Stimulated activated CD8-positive, alpha-beta memory T cell treated with anti-CD3 and anti-CD28 coated beads, Interleukin-12 subunit alpha, Interleukin-12 subunit beta, amount 100 ng/mL, for 1 hour (primary cell): ENCODE measurements at places on chromosomes 12 and 14.

- DNase-seq: no peak
These were observed 240.4 kb upstream of the FAR2 start for GRCh38 chr12:28908646-28909045.

DNA sequence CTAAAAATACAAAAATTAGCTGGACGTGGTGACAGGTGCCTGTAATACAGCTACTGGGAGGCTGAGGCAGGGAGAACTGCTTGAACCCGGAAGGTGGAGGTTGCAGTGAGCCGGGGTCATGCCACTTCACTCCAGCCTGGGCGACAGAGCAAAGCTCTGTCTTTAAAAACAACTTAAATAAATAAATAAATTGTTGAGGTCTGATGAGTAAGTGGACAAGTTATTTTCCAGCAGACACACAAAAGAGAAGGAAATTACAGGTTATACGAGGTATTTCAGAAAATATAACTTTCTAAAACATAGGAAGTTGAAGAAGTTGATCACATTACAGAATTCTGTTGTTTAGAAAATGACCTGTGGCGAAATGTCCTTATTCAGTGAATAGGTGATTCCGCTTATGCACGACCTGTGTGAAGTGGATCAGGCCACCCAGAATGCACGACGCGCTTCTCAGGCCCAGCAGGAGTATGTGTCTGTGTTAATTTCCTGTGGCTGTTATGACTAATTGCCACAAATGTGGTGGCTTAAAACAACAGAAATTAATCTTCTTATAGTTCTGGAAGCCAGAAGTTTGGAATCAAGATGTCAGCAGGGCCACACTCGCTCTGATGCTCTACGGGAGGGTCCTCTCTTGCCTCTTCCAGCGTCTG lies 38.1 kb downstream of the P2RX7 start:
- no peak for DNase-seq

DNA sequence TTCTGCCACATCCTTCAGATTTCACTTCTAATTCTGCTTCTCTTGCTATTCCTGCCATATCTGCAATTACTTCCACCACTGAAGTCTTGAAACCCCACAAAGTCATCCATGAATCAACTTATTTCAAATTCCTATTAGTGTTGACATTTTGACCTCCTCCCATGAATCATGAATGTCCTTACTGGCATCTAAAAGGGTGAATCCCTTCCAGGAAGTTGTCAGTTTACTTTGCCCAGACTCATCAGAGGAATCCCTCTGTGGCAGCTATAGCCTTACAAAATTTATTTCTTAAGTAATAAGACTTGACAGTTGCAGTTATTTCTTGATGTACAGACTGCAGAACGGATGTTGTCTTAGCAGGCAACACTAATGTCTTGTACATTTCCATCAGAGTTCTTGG lies 162.9 kb downstream of the PCNX1 start:
- no peak for DNase-seq

GRCh38 chr12:114888448-114888847 lies 204.5 kb upstream of the TBX3 start:
- no peak for DNase-seq

- no peak for DNase-seq
These were observed 66.5 kb downstream of the SLC25A47 start for GRCh38 chr14:100389497-100390104.

- DNase-seq: no peak
These were observed 1510.3 kb upstream of the SEL1L start for GRCh38 chr14:83044001-83044400.

- DNase-seq: no peak
These were observed 207.5 kb downstream of the ETV6 start for GRCh38 chr12:11856971-11857370.

DNA sequence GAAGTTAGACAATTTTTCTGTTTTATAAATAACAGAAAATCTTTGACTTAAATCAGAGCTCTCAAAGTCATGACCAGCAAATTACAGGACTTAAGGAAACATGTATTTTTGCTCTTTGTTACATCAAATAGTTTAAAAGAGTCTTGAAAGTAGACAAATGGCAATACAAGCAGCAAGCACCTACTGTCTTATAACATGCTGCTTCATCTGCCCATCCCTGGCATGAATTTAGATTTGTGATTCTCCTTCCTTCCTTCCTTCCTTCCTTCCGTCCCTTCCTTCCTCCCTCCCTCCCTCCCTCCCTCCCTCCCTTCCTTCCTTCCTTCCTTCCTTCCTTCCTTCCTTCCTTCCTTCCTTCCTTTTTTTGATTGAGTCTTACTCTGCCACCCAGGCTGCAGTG lies 715.6 kb upstream of the FLRT2 start:
- no peak for DNase-seq

- DNase-seq: no peak
These were observed 2.0 kb upstream of the PCK2 start for GRCh38 chr14:24092110-24092504.

DNA sequence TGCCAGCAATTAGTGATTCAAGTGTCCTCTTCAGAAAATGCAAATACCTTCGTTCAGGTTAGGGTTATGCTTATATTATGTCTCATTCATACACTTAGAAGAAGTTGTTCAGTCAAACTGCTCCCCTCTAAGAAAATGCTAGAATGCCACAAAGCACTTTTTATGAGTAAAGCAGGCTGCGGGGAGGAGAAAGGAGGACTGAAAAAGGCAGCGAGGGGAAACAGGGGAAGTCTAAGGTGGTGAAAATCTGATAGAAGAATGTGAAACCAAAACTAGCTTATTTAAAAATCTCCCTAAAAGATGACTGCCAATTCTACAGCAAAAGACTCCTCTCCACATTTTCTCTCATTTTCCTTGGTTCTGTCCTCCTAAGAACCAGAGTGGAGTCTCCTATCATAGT lies 70.1 kb downstream of the PRKD1 start:
- DNase-seq: no peak

DNA sequence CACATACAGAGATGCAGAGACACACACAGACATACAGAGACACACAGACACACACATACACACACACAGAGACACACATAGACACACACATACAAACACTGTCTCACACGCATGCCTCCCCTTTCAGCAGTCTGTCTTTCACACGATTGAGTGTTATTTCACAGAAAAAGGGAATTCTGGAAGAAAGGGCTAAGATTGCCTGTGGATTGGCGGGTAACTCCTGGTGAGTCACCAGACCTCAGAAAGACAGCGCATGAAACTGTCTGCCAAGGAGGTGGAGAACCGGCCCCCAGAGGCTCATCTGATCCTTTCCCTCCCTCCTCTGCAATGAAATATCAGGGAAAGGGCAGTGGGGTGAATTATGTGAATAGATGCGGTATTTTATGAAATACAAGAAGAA lies 127.2 kb upstream of the GSC start:
- no peak for DNase-seq

- DNase-seq: no peak
These were observed 40.6 kb downstream of the CHGA start for GRCh38 chr14:92963301-92964123.

- no peak for DNase-seq
These were observed 236.2 kb upstream of the FLRT2 start for GRCh38 chr14:85293612-85294234.

- DNase-seq: no peak
These were observed 33.5 kb upstream of the KCNA5 start for GRCh38 chr12:5010151-5010550.

DNA sequence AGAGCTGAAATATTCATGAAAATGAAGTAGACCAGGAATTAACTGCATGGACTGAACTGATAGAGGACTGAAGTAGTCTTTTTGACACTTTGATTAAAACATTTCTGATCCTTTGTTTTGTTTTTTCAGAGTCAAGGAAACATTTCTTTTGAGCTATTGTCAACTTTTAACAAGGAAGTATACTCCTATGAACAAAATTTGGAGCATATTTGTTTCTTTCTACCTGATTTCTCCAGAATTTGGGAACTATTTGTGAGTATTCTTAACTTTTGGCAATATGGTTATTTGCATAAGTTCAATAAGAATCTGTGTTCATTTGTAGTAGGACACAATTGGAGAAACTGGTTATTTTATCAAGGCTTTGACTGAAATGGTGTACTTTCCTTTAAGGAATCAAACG lies 71.3 kb upstream of the HECTD1 start:
- no peak for DNase-seq

GRCh38 chr14:57933349-57933748 lies 67.5 kb upstream of the SLC35F4 start:
- DNase-seq: no peak

GRCh38 chr12:4157122-4157521 lies 116.4 kb upstream of the CCND2 start:
- no peak for DNase-seq

- DNase-seq: no peak
These were observed 3.3 kb downstream of the NKX2-1 start for GRCh38 chr14:36516719-36517241.

- no peak for DNase-seq
These were observed 115.9 kb downstream of the BCL11B start for GRCh38 chr14:99156090-99156425.

GRCh38 chr14:99633918-99634317 lies 11.0 kb upstream of the HHIPL1 start:
- no peak for DNase-seq

GRCh38 chr12:109444259-109444658 lies 32.8 kb downstream of the KCTD10 start:
- no peak for DNase-seq

DNA sequence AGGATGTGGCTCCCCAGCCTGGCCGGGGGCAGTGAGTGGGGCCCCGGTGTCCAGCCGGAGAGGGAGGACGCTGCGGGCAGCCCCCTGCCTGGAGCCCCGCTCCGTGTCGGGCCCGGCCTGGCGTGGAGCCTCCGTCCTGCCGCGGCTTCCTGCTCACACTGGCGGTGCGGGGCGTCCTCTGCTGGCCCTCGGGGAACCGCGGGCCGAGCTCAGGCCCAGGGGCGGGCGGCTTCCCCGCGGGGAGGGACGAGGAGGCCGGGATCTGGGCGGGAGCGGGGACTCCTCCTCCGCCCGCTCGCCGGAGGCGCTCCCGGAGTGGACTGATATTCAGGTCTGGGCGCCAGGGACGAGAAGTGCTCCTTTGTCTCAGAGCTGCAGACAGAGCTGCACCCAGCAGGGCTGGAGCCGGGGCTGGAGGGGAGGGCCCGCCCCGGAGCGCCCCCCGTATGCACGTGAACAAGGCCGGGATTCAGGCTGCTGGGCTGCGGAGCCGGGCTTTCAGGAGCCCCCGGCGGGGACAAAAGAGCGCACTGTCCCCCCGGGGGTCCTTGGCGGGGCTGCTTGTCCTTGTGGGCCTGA lies 2.2 kb downstream of the MMP17 start:
- DNase-seq: no peak

- DNase-seq: no peak
These were observed at the start of gene CRIP2 for GRCh38 chr14:105474483-105475268. Gene CRIP2 (plus strand): TSS chr14:105474821. CDS start chr14:105474863, 42 bp downstream.
